ENCODE measurements at places on chromosomes 6 and 20. TPM values are rescaled to one million over a fixed set of nuclear protein-coding genes. Genes with fewer than 3 reads are reported as not detected.

APOM gene
- total RNA-seq = 4.8 TPM

GRCh38 chr6:84645000-84645399 lies 119.4 kb downstream of the TBX18 start:
- DNase-seq = no peak
- no peaks in the 10 kb centered on the region for H3K27me3 ChIP-seq
- H3K4me1 ChIP-seq = no peaks in the 10 kb centered on the region
- no peak overlapping the region for H3K27ac ChIP-seq
- H3K36me3 ChIP-seq = no peaks in the 10 kb centered on the region
- H3K4me3 ChIP-seq = no peak overlapping the region

DNA sequence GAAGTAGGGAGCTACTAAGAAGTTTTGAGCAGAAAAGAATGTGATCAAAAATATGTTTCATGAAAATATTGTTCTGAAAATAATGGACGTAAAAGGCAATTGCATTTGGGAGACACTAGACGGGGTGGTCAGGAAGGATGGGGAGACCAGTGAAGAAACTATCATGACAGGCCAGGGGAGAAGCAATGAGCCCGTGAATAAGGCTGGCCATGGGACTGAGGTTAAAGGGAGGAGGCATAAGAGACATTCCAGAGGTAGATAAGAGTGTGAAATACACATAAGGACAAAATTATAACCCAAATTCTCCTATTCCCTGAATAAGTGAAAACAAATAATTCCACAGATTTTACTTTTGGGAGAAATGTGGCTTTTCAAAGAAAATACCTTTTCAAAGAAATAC lies 51.7 kb downstream of the MARCKS start:
- H3K4me1 ChIP-seq = no peaks in the 10 kb centered on the region
- H3K36me3 ChIP-seq = no peaks in the 10 kb centered on the region
- H3K27me3 ChIP-seq = no peaks in the 10 kb centered on the region
- H3K4me3 ChIP-seq = no peak overlapping the region

NNAT gene
- total RNA-seq = 3.9 TPM

DNA sequence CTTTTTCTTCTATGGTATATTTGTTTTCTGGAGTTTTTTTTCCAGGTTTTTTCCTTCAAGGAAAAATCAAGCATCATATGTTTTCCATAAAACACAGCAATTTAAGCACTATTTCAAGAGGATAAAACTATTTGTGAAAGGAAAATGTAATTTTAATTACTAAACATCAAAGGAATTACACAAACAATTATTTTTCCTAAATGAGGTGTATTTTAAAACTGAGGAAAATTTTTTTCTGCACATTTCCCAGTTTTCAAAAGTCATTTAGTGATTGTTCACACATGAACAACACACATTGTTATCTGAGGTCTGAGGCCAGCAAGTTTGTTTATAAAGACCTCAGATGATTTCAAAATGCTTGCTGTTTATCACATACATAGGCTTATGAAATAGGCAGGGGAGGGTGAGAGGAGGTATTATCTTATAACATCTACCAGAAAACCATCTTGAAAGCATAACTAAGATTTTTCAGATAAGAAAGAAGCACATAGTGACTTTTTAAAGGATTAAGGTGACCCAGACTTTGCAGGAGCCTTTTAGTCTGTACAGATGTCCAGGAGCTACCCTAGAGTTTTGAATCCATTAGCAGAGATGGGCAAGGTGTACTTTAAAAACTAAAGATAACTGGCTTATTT lies 381.6 kb downstream of the GJA1 start:
- no peaks in the 10 kb centered on the region for H3K36me3 ChIP-seq
- no peaks in the 10 kb centered on the region for H3K27me3 ChIP-seq
- H3K4me1 ChIP-seq = no peaks in the 10 kb centered on the region
- H3K4me3 ChIP-seq = no peak overlapping the region

GRCh38 chr6:116047173-116047933 lies 13.3 kb downstream of the FRK start:
- no peak overlapping the region for H3K27ac ChIP-seq
- H3K4me3 ChIP-seq = no peak overlapping the region
- H3K4me1 ChIP-seq = no peaks in the 10 kb centered on the region
- no peaks in the 10 kb centered on the region for H3K27me3 ChIP-seq
